CD14-positive monocyte (primary cell): ENCODE measurements at places on chromosomes 6 and 20.
A peak's percentile ranks its signal among the peaks of the same experiment; 100 is the strongest.

GRCh38 chr20:3407771-3408637 is 535 bp upstream of the DNAAF9 start:
- DNase-seq: peak; percentile 62

DNA sequence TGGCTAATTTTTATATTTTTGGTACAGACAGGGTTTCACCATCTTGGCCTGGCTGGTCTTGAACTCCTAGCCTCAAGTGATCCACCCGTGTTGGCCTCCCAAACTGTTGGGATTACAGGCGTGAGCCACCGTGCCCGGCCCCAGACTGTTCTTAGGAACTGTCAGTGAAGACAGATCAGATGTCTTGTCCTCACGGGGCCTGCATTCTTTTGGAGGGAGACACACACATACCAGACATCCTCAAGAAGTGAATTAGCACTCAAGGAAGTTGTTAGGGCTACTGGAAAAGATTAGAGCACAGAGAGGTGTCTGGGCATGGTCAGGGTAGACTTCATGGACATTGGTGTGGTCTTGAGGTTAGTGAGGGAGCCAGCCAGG is 10.3 kb upstream of the LPIN3 start:
- no peak for DNase-seq

DNA sequence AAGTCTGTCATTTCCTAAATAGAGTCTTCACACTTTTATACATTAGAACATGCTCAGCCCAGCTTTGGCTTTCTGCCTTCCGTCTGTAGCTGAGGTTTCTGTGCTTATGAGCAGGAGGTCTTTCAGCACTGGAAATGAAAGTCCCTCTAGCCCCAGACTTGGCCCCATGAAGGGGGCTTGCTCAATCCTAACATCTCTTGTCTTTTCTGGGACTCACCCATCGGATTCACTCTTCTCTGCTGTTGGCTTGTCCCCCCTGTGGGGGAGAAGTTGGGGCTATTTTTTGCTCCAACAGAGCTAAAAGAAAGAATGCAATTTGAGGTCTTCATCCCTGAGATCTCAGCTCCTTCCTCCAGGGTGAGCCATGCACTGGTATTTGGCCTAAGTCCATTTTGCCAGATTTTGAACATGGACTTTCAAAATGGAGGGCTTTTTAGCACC is 177.7 kb downstream of the MRPL14 start:
- DNase-seq: no peak

GRCh38 chr6:100549406-100550167 is 84.9 kb upstream of the SIM1 start:
- no peak for DNase-seq

DNA sequence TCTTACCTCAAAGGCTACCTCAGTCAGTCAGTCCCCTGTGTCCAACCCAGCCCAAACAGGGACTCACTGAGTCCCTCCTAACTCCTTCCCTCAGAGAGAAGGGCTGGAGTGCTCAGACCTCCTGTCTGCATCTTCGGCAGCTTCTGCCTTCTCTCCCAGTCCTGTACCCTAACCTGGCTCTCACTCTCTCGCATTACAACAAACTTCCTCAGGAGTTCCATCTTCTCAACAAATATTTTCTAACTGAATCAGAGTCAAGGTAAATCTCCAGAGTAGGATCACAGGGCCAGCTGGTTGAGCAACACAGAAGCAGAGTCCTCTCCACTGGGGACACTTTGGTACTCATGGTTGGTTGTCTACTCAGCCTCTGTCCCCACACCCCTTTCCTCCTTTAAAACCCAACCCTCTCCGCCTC is 92.3 kb downstream of the MRPL14 start:
- no peak for DNase-seq

- peak; percentile 51 for DNase-seq
Measured at GRCh38 chr6:145813285-145814034, 1.1 kb downstream of the FBXO30 start.

GRCh38 chr6:113486199-113486598 is 370.9 kb upstream of the MARCKS start:
- peak; percentile 42 for DNase-seq

- peak; percentile 37 for DNase-seq
Measured at GRCh38 chr6:16505711-16506357, 255.4 kb downstream of the ATXN1 start.

DNA sequence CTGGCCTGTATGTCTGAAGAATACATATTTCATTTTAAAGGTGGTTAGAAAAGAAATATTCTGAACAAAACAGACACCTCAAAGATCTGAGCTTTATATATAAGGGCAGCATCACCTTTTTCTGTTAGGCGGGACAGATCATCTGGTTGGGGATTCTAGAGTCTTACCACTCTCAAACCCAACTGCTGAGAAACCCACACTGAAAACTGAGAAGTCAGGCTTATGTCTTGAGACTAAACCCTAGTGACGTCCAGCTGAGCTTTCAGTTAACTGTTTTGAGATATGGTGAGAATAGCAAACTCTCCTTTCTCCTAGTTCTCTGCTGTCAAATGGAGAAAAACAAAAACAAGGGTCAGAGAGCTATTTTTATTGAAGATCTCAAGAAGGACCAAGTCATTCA is 63.7 kb upstream of the CCN6 start:
- DNase-seq: no peak

DNA sequence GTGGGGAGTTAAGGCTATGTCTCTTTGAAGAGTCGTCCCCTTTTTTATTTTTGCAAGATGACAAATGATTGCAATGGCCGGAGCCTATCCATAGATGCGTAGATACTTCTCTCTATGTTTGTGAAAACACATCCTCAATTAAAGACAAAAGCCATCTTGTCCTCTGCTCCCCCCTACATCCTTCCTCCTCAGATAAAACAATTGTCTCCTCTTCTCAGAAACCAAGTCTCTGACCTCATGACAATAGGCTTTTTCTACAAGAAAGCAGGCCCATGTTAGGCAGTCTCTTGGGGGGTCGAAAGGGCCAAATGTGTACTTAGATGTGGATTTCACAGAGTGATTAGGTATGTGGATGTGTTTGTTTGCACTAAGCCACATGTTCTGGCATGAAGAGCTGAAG is 51.1 kb upstream of the SSTR4 start:
- no peak for DNase-seq

DNA sequence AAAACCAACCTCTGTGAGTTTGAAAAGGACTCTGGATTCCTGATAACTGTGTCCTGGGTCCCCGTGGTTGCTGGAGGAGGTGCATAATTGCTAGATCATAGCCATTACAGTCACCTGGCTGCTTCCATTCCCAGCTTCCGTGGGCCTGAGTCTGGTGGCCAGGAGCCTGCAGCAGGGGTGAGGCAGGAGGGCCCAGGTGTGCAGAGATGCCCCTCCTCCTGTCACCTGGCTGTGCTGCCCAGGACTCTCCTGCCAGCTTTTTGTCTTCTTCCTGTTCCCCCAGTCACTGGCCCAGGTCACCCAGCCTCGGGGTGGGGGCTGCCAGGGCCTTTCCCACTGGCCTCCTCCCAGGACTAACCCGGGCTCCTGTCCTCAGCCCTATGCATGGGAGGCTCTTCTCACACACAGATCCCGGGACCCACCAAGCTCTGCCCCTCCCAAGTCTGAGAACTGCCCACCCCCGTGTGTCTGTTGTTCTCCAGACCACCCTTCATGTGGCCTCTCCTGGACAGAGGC is 30.0 kb downstream of the RAET1L start:
- DNase-seq: no peak

GRCh38 chr6:19342616-19343015 is 494.6 kb upstream of the ID4 start:
- DNase-seq: no peak

DNA sequence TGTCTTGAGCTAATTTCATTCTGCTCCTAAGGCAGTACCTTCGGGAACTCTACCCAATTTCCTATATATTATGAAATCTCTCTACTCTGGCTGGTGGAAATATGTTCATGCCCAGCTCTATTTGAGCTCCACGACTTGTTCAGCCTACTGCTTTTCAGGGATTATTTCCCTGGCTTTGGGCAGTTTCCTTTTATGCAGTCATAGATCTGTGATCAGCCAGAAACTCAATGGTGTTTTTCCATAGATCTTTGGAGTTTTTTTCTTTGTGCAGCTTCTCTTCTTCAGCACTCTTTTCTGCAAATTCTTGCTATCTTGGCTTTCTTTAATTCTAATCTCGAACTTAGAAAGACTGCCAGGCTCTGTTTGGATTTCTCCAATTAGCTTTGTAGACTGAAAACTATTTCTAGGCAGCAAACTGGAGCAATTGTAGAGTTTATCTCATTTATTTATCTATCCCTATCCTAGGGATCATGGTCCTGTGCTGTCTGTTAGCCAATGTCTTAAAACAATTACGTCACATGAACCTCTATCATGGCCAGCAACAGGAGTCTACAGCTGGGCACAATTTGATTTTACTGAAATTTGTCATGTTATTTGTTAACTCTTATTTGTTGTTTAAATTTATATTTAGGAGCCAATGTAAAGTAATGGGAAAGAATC is 328.4 kb downstream of the BCKDHB start:
- no peak for DNase-seq

DNA sequence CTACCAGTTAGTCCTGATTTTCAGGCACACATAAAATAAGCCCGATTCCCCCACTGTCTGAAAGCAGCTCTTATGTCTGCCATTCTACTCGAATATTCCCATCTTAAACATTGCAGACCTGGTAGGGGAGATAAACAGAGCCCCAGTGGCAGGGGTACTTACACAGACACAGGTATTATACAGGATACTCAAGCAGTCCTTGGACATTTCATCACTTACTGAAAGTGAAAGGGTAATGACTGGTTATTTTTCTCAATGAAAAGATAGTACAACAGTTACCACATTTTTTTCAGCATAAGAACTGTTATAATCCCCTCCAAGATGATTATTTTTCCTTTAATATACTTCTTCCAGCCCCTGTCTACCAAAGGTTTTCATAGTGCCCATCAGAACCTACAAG is 37.8 kb downstream of the TRPC4AP start:
- DNase-seq: no peak

- no peak for DNase-seq
Measured at GRCh38 chr20:44540834-44541233, 19.0 kb upstream of the SERINC3 start.

GRCh38 chr20:56418385-56418861 is 6.4 kb downstream of the CASS4 start:
- DNase-seq: no peak

DNA sequence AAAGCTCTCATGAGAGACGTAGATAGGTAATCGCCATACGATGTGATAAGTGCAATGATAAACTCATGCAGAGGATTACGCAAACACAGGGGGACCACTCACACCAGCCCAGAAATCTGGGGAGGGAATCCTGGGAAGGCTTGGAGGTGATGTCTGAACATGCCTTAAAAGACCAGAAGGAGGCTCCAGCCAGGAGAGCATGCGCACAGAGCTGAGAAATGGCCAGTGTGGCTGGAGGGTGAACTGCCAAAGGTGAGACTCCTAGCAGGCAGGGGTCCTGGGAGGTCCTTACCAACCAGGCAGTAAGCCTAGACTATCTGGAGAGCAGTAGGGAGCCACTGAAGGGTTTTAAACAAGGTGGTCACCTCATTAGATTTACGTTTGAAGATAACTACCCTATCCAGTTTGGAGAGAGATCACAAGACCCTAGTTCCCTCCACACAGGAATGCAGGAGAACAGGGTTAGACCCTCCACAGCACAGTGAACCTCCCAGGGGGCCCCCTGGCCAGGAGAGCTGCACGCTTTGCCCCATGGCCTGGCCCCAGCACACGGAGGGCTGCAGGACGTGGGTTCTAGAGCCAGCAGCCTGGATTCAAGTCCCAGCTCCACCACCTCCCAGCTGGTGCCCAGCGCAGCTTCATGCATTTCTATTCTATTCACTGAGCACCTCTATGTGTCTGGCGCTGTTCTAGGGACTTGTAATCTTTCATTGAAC is 13.1 kb downstream of the MDFI start:
- DNase-seq: no peak

GRCh38 chr6:73375216-73375615 is 5.5 kb upstream of the OOEP start:
- DNase-seq: no peak

DNA sequence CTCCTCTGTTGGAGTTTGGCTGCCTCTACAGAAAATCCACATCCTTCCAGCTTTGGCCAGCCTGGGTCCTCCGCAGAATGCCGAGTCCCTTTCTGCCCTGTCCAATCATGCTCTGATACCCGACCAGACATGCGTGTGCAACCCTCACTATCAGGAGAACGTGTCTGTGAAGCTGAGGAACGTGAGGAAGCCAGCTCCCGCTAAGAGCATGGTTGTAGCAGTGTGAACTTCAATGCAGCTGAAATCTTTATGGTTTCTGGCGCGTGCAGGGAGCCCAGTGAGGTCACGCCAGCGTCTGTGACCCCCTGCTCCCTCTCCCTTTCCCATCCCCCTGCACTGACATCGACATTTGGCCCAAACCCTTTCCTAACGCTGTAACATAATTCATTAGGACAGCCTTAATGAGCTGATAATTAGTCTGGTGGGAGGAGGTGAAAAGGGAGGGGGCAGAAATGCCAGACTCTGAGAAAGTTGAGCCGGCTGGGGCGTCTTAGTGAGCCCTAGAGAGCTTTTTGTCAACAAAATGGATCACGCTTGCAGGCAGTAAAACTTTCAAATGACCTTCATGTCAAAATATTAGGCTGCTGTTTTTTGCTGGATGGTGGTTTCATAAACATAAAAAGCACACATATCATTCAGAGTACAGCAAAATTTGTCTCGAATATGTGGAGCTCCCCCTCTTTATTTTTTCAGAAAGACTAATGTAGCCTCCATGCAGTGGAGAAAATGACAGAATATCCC is 423.3 kb downstream of the QKI start:
- DNase-seq: no peak

- DNase-seq: no peak
Measured at GRCh38 chr20:37229357-37229756, 32.3 kb downstream of the GHRH start.

GRCh38 chr6:87618531-87618930 is 28.6 kb downstream of the ORC3 start:
- no peak for DNase-seq

- DNase-seq: no peak
Measured at GRCh38 chr6:167706313-167707109, 120.2 kb upstream of the AFDN start.

GRCh38 chr6:29702519-29703103 is 20.6 kb upstream of the HLA-F start:
- DNase-seq: peak; percentile 73

DNA sequence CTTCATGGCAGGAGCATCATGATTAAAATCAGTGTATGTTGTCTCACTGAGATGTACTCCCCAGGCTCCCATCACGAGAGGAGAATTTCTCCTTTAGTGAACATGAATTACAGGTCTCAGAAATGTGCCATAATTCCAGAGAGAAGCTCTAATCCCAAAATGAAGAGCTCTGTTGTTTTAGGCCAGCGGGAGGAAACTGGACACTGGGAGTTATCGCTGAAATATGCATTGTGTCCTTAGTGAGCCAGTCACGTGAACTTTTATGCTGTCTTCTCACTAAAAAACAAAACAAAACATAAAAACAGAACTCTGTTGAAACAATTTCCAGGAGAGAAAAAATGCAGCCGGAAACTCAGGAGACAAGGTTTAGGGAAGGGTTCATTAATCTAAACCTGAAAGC is 315.7 kb upstream of the NT5E start:
- DNase-seq: no peak

- DNase-seq: no peak
Measured at GRCh38 chr6:160393891-160394653, 45.9 kb downstream of the SLC22A3 start.

- no peak for DNase-seq
Measured at GRCh38 chr20:20448881-20449280, 81.0 kb downstream of the INSM1 start.

GRCh38 chr20:39067526-39068216 is 105.5 kb downstream of the DHX35 start:
- DNase-seq: no peak
